ENCODE measurements at places on chromosomes 6 and 20.

DNA sequence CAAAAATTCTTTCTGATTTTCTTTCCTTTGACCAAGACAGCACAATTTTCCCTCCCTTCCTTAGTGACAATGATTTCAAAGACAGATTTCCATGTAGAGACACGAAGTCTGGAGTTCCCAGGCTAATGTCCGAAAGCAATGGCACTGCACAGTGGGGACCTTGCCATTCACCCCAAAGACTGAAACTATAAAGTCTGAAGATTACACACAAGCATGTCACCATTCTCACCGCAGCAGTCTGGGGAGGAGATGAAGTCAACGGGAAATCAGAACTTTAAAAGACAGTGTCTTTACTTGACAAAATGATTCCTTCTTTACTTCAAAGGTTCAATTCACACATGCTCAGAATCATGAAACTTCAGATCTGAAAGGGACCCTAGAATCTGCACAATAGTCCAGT lies 8.3 kb downstream of the B4GALT5 start:
- no peaks in the 10 kb centered on the region for H3K27me3 ChIP-seq
- no peak overlapping the region for H3K4me3 ChIP-seq
- DNase-seq: no peak
- H3K27ac ChIP-seq: no peak overlapping the region

- peaks cover 11% of the 10 kb centered on the region for H3K4me1 ChIP-seq
- no peak overlapping the region for H3K27ac ChIP-seq
- DNase-seq: no peak
- no peak overlapping the region for H3K4me3 ChIP-seq
- no peaks in the 10 kb centered on the region for H3K36me3 ChIP-seq
- no peaks in the 10 kb centered on the region for H3K27me3 ChIP-seq
Measured at GRCh38 chr6:39333644-39334438, 11.3 kb upstream of the KCNK16 start.

GRCh38 chr6:89051676-89052075 lies 28.9 kb upstream of the PNRC1 start:
- no peak overlapping the region for H3K27ac ChIP-seq
- no peak overlapping the region for H3K4me3 ChIP-seq
- DNase-seq: no peak
- peaks cover 9% of the 10 kb centered on the region for H3K4me1 ChIP-seq
- H3K27me3 ChIP-seq: no peaks in the 10 kb centered on the region

- no peak overlapping the region for H3K4me3 ChIP-seq
- H3K27me3 ChIP-seq: peaks cover 32% of the 10 kb centered on the region
- no peak overlapping the region for H3K27ac ChIP-seq
- H3K36me3 ChIP-seq: no peaks in the 10 kb centered on the region
- peaks cover 4% of the 10 kb centered on the region for H3K4me1 ChIP-seq
Measured at GRCh38 chr20:63073738-63074065, 66.9 kb upstream of the BHLHE23 start.

GRCh38 chr6:148213366-148213765 lies 129.3 kb upstream of the SASH1 start:
- no peaks in the 10 kb centered on the region for H3K36me3 ChIP-seq
- H3K27ac ChIP-seq: no peak overlapping the region
- H3K4me3 ChIP-seq: no peak overlapping the region

GRCh38 chr6:113281431-113281830 lies 575.7 kb upstream of the MARCKS start:
- no peaks in the 10 kb centered on the region for H3K36me3 ChIP-seq
- no peak for DNase-seq
- H3K4me3 ChIP-seq: no peak overlapping the region
- H3K4me1 ChIP-seq: no peaks in the 10 kb centered on the region
- H3K27me3 ChIP-seq: no peaks in the 10 kb centered on the region

- no peaks in the 10 kb centered on the region for H3K36me3 ChIP-seq
- H3K27ac ChIP-seq: no peak overlapping the region
- no peak overlapping the region for H3K4me3 ChIP-seq
- H3K27me3 ChIP-seq: no peaks in the 10 kb centered on the region
- DNase-seq: no peak
Measured at GRCh38 chr6:8149350-8149749, 47.0 kb upstream of the EEF1E1 start.

- peak overlapping the region; percentile 94 for H3K27ac ChIP-seq
- no peaks in the 10 kb centered on the region for H3K27me3 ChIP-seq
- DNase-seq: no peak
- H3K4me1 ChIP-seq: peaks cover 89% of the 10 kb centered on the region
- H3K4me3 ChIP-seq: peak overlapping the region; percentile 82
Measured at GRCh38 chr6:33416386-33417127, 1.4 kb downstream of the CUTA start.

- no peak for DNase-seq
- no peaks in the 10 kb centered on the region for H3K36me3 ChIP-seq
- H3K4me1 ChIP-seq: no peaks in the 10 kb centered on the region
- no peak overlapping the region for H3K27ac ChIP-seq
Measured at GRCh38 chr6:138539876-138540275, 40.6 kb upstream of the NHSL1 start.

DNA sequence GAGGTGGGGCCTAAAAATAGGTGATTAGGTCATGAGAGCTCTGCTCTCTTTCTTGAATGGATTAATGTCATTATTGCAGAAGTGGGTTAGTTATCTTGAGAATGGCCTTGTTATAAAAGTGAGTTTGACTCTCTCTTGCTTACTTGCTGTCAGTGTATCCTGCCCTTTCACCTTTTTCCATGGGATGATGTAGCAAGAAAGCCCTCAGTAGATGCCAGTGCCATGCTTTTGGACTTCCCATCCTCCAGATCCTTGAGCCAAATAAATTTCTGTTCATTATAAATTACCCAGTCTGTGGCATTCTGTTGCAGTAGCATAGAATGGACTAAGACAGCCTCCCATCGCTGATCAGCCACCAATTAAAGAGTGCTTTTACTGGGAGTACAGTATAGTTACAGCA lies 40.1 kb downstream of the UTRN start:
- H3K27me3 ChIP-seq: no peaks in the 10 kb centered on the region
- no peak overlapping the region for H3K4me3 ChIP-seq
- no peaks in the 10 kb centered on the region for H3K4me1 ChIP-seq
- no peaks in the 10 kb centered on the region for H3K36me3 ChIP-seq

DNA sequence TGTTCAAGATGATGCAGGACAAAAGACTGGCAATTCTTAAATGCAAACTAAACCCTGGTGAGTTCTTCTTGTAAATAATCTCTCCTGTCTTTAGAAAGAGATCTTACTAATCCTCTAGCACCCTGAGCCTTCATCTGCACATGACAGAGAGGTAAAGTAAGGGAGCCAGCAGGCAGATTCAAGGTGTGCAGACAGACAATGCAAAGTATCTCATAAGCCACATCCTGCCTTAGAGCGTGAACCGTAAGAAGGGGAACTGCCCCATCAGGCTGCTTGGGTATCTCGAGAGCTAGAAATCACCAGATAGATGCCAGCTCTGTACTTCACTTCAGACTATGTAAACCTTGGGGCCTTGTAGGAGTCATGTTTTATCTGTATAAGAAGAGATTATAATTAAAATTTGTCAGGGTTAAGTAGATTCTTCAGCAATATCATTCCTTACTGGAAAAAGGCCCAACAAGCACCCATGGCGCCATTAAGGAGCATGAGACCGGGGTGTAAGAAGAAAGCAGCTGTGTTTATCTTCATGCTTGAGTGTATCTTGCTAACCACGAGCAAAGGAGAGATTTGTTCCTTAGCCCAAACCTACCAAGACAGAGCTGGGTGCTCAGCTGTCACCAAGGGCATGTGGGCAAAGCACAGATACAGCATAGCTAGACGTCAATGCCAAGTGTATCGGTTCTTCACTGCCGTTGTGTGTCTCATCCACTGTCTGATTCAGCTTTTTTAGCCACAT lies 24.4 kb downstream of the CNR1 start:
- H3K27me3 ChIP-seq: no peaks in the 10 kb centered on the region
- no peak for DNase-seq
- no peaks in the 10 kb centered on the region for H3K36me3 ChIP-seq
- H3K4me1 ChIP-seq: no peaks in the 10 kb centered on the region
- no peak overlapping the region for H3K4me3 ChIP-seq
- no peak overlapping the region for H3K27ac ChIP-seq

DNA sequence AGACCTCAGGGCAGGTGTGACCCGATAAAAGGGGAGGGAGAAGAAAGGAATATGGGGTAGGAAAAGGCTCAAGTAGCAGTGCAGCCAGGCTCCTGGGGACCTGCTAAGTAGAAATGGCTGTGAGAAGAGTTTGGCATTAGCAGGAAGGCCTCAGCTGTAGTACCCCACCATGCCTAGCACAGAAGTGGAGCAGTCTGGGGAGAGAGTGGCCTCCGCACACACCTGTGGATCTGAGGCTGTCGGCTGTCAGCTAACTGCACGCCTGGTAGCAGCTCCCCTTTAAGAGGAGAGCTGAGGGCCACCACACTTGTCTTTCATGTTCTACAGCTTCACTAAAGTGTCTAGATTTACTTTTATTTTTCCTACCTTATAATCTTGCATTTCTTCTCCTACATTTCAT lies 24.6 kb downstream of the PDE7B start:
- no peak for DNase-seq
- H3K4me3 ChIP-seq: no peak overlapping the region
- no peaks in the 10 kb centered on the region for H3K27me3 ChIP-seq
- no peak overlapping the region for H3K27ac ChIP-seq
- H3K36me3 ChIP-seq: no peaks in the 10 kb centered on the region
- peaks cover 7% of the 10 kb centered on the region for H3K4me1 ChIP-seq

GRCh38 chr6:61935242-61935846 lies 350.7 kb downstream of the KHDRBS2 start:
- H3K27ac ChIP-seq: no peak overlapping the region
- no peak for DNase-seq
- H3K4me3 ChIP-seq: no peak overlapping the region

GRCh38 chr6:148523048-148523447 lies 180.4 kb downstream of the SASH1 start:
- DNase-seq: no peak
- no peaks in the 10 kb centered on the region for H3K36me3 ChIP-seq
- H3K4me1 ChIP-seq: peaks cover 3% of the 10 kb centered on the region
- H3K27ac ChIP-seq: no peak overlapping the region
- H3K4me3 ChIP-seq: no peak overlapping the region
- no peaks in the 10 kb centered on the region for H3K27me3 ChIP-seq

GRCh38 chr6:38171997-38172738 lies 352.6 kb downstream of the ZFAND3 start:
- no peaks in the 10 kb centered on the region for H3K27me3 ChIP-seq
- no peak overlapping the region for H3K4me3 ChIP-seq
- H3K4me1 ChIP-seq: no peaks in the 10 kb centered on the region
- no peak for DNase-seq
- peaks cover 5% of the 10 kb centered on the region for H3K36me3 ChIP-seq

DNA sequence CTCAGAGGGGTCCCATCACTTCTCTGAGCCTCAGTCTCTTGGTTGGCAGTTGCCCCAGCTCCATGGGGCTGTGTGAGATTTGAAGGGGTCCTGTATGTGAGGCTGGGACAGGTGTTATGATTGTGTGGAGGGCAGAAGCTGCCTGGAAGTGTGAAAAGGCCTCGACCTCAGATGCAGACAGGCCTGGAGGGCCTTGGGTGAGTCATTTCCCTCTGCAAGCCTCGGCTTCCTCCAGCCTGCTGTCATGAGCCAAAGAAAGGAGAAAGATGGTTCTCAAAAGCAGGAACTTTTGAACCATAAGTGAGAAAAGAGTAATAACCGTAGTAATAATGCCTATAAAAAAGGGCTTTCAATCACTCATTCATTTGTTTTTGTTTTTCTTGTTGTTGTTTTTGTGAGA lies 37.5 kb downstream of the SNAI1 start:
- no peak for DNase-seq
- no peaks in the 10 kb centered on the region for H3K4me1 ChIP-seq
- no peaks in the 10 kb centered on the region for H3K36me3 ChIP-seq
- H3K27ac ChIP-seq: no peak overlapping the region
- H3K4me3 ChIP-seq: no peak overlapping the region

GRCh38 chr6:137707590-137708360 lies 159.3 kb upstream of the TNFAIP3 start:
- peaks cover 57% of the 10 kb centered on the region for H3K4me1 ChIP-seq
- no peak overlapping the region for H3K4me3 ChIP-seq
- no peaks in the 10 kb centered on the region for H3K36me3 ChIP-seq

DNA sequence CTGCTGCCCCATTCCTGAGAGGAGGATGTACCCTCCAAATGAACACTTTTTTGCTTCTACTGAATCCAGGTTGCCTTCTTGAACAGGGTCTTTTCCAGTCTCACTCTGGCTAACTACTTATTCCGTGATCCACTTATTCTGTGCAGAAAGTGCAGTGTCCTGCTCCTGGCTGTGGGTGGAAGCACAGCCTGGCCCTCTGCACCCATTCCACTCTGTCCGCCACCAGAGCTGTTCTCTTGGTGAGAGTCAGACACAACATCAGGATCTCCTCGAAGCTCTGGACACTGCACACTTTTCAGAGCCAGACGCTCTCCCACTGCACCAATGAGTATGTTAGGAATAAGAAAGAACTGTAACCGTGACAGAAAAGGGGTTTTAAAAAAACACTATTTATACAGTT lies 174.2 kb downstream of the MCHR2 start:
- peaks cover 11% of the 10 kb centered on the region for H3K27me3 ChIP-seq
- no peak overlapping the region for H3K4me3 ChIP-seq
- DNase-seq: no peak
- no peak overlapping the region for H3K27ac ChIP-seq
- H3K36me3 ChIP-seq: no peaks in the 10 kb centered on the region

DNA sequence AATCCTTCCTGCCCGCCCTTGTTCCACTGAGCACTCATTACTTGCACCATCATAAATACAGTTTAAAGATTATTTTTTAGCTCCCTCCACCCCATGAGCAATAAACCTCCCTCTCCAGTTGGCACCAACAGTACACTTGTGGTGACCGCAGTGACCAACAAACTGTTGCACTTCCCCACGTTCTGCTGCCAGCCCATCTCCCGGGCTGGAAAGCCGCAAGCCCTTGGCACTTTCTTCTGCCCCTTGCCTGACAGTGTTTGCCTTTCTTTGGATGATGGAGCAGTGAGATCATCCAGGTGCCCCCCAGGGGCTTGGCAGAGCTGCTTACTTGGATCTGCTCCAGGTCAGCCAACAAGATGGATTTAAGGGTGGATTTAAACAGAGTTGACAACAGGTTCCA lies 21.6 kb downstream of the KCNB1 start:
- H3K27me3 ChIP-seq: no peaks in the 10 kb centered on the region
- no peaks in the 10 kb centered on the region for H3K4me1 ChIP-seq
- H3K4me3 ChIP-seq: no peak overlapping the region
- no peak for DNase-seq
- no peaks in the 10 kb centered on the region for H3K36me3 ChIP-seq

GRCh38 chr6:5123296-5124143 lies 38.4 kb downstream of the PPP1R3G start:
- H3K27me3 ChIP-seq: no peaks in the 10 kb centered on the region
- H3K4me3 ChIP-seq: no peak overlapping the region
- DNase-seq: no peak
- H3K27ac ChIP-seq: no peak overlapping the region
